ENCODE measurements at places on chromosomes 6 and 20.

DNA sequence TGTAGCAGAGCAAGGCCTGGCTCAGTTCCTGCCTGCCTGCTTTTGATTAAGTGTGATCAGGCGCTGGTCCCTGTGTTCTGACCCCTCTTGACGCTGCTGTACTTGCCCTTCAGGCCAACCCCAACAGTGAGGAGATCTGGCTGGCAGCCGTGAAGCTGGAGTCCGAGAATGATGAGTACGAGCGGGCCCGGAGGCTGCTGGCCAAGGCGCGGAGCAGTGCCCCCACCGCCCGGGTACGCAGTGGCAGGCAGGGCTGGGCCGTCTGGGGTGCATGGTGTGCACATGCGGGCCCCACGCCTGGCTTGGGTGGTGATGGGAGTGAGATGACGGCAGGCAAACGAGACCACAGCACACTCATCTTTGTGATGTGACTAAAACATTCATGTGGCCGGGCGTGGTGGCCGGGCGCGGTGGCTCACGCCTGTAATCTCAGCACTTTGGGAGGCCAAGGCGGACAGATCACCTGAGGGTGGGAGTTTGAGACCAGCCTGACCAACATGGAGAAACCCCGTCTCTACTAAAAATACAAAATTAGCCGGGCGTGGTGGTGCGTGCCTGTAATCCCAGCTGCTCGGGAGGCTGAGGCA lies 10.1 kb upstream of the C20orf204 start:
- DNase-seq: no peak

DNA sequence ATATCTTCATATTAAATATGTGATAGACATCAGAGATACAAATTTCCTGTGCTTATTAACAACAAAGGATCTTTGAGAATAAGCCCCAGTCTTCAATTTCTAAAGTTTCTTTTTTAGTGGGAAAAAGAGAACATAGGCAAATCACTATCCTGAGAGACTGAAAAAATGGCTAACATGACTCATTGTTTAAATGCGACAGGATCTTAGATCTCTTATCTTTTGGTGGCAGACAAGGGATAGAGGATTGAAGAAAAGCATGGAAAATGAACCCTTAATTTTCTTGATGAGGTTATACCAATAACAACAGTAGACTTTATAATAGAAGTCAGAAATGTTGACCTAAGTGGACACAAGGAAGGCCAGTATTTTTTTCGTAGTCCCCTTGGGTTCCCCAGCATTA lies 178.6 kb upstream of the MAP3K7 start:
- DNase-seq: no peak

GRCh38 chr6:27188061-27188884 lies 59.2 kb upstream of the PRSS16 start:
- DNase-seq: no peak

DNA sequence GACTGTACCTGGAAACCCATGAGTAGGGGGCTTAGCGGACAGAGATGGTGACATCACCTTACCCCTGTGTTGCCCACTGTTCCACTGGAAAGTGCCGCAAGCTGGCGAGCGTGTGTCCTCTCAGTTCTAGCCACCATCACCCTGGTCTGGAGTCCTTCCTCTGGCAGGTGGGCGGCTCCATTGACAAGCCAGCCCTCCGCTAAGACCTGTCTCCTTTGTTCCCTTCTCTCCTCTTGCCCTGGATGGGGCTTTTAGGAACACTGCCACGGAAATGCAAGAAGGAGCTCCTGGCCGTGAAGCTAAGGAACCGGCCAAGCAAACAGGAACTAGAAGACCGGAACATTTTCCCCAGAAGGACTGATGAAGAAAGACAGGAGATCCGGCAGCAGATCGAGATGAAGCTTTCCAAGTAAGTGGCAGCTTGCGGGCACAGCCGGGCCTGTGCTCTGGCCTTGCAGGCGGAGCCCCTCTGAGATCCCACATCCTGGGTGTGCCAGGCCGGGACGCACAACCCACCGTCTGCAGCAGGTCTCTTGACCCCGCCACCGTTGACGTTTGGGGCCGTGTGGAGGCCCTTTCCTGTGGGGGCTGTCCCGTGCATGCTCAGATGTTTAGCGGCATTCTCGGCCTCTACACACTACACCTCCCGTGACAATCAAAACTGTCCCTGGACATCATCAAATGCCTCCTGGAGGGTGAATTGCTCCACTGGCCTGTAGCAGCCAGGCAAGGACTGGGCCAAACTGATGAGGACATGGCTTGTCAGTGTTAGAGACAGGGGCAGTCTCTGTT lies 127.5 kb downstream of the SYCP2 start:
- no peak for DNase-seq

- no peak for DNase-seq
These were observed 83.9 kb upstream of the LGSN start for GRCh38 chr6:63403725-63404124.

- DNase-seq: no peak
These were observed 6.1 kb downstream of the ADGRB3 start for GRCh38 chr6:68641172-68641571.

DNA sequence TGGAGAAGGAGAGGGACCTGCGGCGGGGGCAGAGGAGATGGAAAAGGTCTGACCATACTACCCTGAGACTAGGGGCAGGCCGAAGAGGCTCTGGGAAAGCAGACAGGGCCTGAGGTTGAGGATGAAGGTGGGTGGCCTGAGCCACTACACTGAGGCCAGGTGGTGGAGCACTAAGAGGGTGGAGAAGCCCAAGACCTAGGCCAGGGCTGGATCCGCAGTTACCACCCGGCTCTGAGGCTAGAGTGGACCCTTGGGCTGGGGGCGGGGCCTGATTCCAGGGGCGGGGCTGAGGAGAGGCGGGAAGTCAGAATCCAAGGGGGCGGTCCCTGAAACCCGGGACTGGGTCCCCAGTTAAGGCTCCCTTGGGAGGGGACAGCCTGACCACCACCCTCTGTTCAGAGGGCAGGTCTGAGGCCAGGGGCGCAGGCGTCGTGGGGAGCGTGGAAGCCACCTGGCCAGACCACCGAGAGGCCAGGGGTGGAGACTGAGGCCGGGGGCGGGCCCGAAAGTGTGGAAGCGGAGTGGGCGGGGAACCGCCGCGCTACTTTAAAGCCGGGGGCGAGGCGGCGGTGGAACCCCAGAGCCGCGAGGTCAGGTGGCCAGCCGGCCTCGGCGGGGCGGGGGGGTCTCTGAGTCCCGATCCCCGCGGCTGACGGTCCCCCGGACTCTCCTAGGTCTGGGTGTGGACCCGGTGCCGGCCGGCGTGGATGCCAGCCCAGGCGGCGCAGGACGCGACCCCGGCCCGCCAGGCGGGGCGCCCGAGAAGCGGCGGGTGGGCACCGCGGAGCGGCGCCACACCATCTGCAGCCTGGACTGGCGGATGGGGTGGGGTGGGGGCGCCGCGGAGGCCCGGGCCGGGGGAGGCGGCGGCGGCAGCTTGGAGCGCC lies 8.3 kb downstream of the CCM2L start:
- no peak for DNase-seq

DNA sequence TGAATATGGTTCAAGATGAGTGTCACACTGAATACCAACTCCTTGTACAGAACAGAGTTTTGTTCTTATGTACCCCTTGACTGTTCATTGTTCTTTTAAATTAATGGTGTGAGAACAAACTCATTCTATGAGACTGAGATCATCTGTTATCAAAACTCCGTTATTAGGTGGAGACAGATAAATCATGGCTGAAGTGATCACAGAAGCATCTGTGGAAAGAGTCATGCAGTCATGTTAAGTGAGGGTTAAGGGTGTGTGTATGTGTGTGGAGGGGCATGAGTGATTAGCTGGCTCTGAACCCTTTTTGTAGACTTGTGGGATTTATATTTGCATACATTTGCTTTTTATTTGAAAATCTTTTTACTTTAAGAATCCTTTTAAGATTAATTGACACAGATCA lies 24.7 kb downstream of the ADGRG6 start:
- no peak for DNase-seq

DNA sequence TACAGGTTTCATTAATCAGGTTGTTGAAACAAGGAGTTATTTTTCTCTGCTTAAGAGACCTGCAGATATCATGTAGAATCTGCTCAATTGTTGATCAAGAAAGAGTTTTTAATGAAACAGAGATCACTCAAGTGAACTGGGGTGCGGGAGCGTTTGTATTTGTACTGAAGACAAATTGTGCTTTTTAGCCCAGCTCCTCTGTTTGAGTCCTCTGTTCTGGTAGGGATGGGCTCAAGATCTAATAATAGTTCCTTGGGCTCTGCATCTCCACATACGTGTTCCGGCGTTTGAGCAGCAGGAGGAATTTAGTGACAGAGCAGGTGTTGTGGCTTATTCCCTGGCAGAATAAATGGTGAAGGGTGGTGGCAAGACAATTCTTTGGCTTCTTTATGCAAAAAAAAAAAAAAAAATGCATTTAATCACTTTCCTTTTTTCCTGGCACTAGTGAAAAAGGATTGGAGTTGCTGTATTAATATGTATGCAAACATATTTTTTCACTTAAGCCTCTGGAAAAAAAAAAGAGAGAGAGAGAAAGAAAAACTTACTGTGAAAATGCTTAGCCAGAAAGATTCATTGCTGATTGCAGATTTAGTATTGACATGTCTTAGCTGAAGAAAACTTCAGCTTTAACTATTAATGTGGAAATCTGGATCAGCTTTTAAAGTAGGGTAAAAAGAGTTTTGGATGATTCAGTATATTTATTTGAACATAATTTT lies 4.0 kb downstream of the CITED2 start:
- DNase-seq: no peak

- no peak for DNase-seq
These were observed 1285.8 kb upstream of the CITED2 start for GRCh38 chr6:140660295-140660694.

DNA sequence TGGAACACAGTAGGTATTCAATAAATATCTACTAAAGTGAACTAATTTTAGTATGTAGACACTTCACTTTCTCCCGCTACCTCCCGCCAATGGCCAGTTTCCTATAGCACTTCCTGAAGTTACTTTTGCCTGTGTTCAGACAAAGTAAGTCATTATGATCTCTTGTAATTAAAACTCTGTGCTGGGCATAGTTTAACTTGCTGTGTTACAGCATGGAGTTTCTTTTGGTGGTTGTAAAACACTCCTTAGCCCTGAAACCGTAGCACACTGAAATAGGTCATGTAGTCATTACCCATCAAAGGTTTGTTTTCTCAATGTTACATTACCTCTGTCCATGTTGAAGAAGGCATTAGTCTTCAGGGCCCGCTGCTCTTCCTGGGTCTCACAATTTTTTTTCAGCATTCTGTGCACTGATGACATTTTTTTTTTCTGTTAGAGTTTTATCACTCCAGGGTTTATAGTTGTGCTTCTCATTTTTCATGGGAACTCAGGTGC lies 54.0 kb upstream of the CENPW start:
- no peak for DNase-seq

GRCh38 chr6:29702519-29703103 lies 20.6 kb upstream of the HLA-F start:
- DNase-seq: no peak

DNA sequence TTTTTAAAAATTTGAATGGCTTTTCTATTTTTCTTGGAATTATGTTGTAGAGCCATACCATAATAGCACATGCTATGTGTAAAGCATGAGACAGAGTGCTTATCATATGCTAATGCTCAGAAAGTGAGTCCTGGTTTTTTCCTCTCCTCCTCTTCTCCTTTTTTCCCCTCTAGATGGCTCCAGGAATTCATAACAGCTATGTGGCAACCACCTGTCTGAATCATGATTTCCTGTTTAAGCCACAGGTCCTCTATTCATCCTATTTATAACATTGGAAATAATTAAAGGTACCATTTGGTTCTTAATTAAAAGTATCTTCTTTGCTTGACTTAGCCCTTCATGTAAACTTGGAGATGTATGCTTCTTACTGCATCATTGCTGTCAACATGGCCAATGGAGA lies 260.0 kb upstream of the MAP3K7 start:
- DNase-seq: no peak

DNA sequence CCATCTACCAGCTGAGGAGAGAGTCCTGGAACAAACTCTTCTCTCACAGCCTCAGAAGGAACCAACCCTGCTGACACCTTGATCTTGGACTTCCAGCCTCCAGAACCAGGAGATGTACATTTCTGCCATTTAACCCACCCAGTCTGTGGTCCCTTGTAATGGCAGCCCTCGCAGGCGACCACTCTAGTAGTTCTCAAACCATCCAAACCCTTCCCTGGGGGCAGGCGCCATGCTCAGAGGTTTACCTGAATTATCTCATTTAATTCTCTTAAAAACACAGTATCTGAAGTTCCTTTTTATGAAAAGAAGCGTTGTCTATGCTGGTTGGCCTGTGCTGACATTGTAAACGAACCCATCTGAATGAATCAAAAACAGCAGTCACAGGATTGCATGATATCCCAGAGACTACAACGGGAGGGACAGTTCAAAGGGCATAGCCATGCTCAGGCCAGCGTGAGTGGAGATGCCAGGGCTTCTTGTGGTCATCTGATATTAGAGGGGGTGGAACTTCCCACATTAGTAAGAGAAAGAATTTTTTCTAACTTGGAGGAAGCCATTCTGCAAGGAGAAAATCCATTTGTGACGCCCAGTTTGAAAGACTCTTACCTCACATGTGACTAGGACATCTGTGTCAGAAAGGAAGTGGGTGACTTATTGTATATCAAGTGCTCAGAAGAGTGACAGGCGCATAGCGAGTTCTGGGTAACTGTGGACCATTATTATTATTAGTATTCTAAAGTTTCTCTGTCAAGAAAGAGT lies 17.2 kb upstream of the TAGAP start:
- no peak for DNase-seq

DNA sequence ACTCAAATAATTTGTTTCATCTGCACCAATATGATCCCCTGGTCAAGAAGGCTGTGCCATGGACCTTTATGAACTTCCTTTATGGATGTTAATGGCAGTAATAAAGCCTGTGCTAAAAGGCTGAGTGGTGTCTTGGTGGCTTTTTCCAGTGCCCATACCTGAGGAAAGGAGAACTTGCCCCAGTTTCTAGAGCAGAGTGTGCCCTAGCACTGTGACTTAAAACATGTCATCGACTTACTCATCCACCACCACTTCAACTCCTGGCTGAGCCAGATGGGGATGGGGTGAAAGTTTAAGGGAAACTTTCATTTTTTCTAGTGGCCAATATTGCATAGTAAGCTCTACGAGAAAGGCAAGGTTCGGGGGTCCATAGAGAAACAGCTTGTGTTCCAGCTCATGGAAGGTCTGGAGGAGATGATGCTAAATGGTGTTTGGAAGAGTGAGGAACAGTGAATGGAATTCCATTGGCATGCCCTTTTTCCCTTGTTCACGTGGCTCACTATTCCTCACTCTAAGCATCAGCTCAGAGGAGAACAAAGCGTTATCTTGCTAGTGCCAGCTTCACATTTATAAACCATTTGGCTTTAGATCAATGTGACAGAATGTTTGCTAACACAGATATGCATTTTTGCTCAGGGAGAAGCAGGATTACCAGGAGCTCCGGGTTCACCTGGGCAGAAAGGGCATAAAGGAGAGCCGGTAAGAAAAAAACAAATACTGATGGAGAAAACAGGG lies 71.2 kb downstream of the COL19A1 start:
- DNase-seq: no peak

GRCh38 chr6:166950443-166950821 lies 5.9 kb downstream of the RNASET2 start:
- no peak for DNase-seq

- no peak for DNase-seq
These were observed 333.4 kb upstream of the CHD6 start for GRCh38 chr20:41951615-41952014.

All from GM18507 (cell line).